Osteocyte (in vitro differentiated cells): ENCODE measurements at places on chromosomes 1 and 21. TPM values are rescaled to one million over a fixed set of nuclear protein-coding genes. Genes with fewer than 3 reads are reported as not detected.

CRYZL1 gene
- total RNA-seq: 43.6 and 48.2 TPM in 2 replicates

SPATC1L gene
- total RNA-seq: 17.5 and 18.9 TPM in 2 replicates

MEF2D gene
- 33.8 and 45.8 TPM in 2 replicates for total RNA-seq

BARHL2 gene
- total RNA-seq: not detected in 2 replicates

FCGR2B gene
- not detected in 2 replicates for total RNA-seq

PLK3 gene
- total RNA-seq: 43.8 and 57.1 TPM in 2 replicates

DNASE2B gene
- total RNA-seq: not detected in 2 replicates
